ENCODE measurements at places on chromosomes 7 and 10. TPM values are rescaled to one million over a fixed set of nuclear protein-coding genes. Genes with fewer than 3 reads are reported as not detected.

- ATAC-seq, result no peak
These were observed 4.0 kb upstream of the ARMH3 start for GRCh38 chr10:102059987-102060386.

- peak; percentile 78 for ATAC-seq
These were observed 4.9 kb downstream of the DKK1 start for GRCh38 chr10:52318822-52319464.

DNA sequence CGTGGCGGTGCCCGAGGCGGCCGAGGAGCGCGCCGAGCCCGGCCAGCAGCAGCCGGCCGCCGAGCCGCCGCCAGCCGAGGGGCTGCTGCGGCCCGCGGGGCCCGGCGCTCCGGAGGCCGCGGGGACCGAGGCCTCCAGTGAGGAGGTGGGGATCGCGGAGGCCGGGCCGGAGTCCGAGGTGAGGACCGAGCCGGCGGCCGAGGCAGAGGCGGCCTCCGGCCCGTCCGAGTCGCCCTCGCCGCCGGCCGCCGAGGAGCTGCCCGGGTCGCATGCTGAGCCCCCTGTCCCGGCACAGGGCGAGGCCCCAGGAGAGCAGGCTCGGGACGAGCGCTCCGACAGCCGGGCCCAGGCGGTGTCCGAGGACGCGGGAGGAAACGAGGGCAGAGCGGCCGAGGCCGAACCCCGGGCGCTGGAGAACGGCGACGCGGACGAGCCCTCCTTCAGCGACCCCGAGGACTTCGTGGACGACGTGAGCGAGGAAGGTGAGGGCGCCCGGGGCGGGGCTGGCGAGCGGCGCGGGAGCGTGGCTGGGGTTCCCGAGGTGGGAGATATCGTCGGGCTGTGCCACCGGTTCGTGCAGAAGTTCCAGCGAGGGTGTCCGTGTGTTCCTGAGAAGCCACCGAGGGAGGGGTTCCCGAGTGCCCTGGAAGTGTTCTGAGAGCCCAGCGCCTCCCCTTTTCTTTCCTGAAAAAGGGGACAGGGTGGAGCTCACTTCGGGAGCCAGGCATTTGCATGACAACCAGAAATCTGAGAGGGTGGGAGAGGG, 495 bp downstream of the EIF3B start:
- peak; percentile 3 for ATAC-seq

GRCh38 chr7:39855325-39855674, 94.8 kb upstream of the CDK13 start:
- ATAC-seq, result no peak

GRCh38 chr7:104936546-104936945, 77.5 kb upstream of the KMT2E start:
- ATAC-seq, result peak; percentile 41

- no peak for ATAC-seq
These were observed 10.1 kb upstream of the SEMA3A start for GRCh38 chr7:84204655-84205054.

DNA sequence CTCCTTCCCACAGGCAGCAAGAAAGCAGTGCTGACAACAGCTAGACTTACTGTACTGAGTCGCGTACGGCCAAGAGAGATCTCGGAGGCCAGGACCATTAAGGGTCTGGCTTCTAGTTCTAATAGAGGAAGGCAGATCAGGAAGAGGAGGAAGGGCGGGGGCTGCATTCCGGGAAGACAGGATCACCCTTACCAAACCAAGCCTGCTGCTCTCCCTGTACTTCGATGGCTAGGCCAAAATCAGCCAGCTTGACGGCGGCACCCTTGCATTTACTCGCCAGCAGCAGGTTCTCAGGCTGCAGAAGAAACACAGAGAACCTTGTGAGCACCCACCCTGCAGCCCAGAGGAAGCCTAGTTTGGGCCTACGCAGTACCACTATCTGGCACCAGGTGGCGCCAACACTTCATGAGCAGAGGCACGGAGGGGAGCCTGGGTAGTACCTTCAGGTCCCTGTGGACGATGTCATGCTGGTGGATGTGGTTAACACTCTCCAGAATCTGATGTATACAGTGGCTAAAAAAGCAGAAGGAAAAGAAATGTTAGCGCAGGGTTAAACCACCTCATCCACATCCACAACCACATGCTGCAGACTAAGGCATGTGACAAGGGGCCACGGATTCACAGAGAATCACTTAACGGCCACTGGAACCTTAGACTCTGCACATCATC, 25.4 kb downstream of the CAMK2G start:
- peak; percentile 94 for ATAC-seq

- peak; percentile 79 for ATAC-seq
These were observed 7.0 kb downstream of the CALY start for GRCh38 chr10:133329491-133330202.

DNA sequence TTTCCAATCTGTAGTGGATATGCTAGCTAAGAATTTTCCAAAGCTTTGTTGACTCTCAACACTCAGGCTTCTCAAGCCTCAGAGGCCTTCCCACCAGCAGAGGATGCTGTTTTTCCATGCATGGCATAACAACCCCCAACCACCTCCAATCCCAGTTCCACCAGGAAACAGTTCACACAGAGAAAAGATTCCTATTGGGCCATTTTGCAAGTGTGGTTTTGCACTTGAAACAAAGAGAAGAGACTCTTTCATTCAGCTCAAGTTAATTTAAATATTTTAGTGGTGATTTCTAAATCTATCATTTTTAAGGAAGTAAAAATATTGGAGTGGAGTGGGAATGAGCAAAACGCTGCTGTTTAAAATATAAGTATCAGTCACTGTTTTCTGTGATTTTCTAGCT, 105.6 kb upstream of the COL1A2 start:
- ATAC-seq, result no peak

- ATAC-seq, result peak; percentile 39
These were observed 155.1 kb downstream of the OR13A1 start for GRCh38 chr10:45160271-45160670.

GRCh38 chr10:84552478-84552877, 224.1 kb downstream of the CCSER2 start:
- ATAC-seq, result no peak

DNA sequence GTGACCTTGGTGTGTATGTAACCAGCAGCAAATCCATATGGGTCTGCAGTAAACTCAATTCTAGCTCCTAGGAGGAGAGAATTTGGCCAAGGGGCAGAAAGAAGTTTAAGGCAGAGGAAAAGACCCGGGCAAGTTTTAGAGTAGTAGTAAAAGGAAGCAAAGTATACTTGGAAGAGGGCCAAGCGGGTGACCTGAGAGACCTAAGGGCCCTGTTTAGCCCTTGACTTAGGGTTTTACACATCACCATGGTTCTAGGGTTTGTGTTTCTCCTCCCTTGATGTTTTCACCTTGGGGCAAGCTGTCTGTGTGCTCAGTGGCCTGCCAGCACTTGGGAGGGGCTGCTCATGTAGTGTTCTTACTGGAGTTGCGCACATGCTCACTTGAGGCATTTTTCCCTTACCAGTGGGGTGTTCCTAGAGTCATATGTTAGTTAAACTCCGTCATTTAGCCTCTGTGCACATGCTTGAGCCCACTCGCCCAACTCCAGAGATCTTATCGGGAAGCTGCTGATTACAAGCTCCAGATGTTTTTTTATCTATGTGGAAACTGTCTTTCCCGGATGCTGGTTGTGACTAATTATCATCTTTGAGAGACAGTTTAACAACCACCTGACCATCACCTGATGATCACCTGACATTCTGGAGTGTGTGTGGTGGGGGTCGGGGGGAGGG, 137.6 kb upstream of the PRSS1 start:
- ATAC-seq, result no peak

DNA sequence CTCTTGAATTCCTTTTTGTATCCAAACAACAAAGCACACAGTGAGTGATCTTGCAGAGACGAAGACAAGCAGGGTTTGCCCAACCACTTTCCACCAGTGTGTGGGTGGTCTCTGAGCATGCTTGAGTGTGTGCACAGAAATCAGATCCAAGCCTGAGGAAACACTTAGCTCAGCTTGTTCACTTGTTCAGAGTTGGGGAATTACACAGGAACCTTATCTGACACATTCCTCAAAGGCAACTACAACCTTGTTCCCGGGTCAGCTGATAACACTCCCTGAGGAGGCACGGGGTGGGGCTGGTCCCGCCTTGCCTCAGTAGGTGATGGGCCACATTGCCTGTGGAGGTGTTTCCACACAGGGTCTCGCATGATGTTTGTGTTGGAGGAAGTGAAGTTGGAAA, 216.9 kb downstream of the DYNC1I1 start:
- ATAC-seq, result no peak

Gene EN2
- total RNA-seq, result not detected

Gene CDH23
- 1.3 TPM for total RNA-seq

Gene SH2D4B
- 0.04 TPM for total RNA-seq

Gene ZNF485
- 2.5 TPM for total RNA-seq

Gene MMD2
- total RNA-seq, result not detected

Gene CBX3
- total RNA-seq, result 61.4 TPM

Gene FEZF1
- not detected for total RNA-seq
